ENCODE measurements at places on chromosomes 6 and 20. TPM values are rescaled to one million over a fixed set of nuclear protein-coding genes. Genes with fewer than 3 reads are reported as not detected.

- H3K36me3 ChIP-seq: no peaks in the 10 kb centered on the region
- no peaks in the 10 kb centered on the region for H3K4me1 ChIP-seq
- no peak for DNase-seq
- H3K27ac ChIP-seq: no peak overlapping the region
- H3K4me3 ChIP-seq: no peak overlapping the region
Observed at GRCh38 chr6:3698021-3698420, 53.5 kb downstream of the PXDC1 start.

Gene PTK7
- 167 TPM for total RNA-seq

- no peak overlapping the region for H3K4me3 ChIP-seq
- H3K4me1 ChIP-seq: no peaks in the 10 kb centered on the region
- no peak for DNase-seq
Observed at GRCh38 chr20:61634376-61635145, 382.5 kb downstream of the CDH4 start.

GRCh38 chr6:167122827-167123657, at the start of gene CCR6:
TSS of gene CCR6 (plus strand) at chr6:167123096. CDS start at chr6:167136135, 13,039 bp downstream.
- no peaks in the 10 kb centered on the region for H3K36me3 ChIP-seq
- H3K27me3 ChIP-seq: no peaks in the 10 kb centered on the region
- no peak for DNase-seq
- H3K27ac ChIP-seq: no peak within 1 kb of the TSS
- no peak within 1 kb of the TSS for H3K4me3 ChIP-seq

- no peaks in the 10 kb centered on the region for H3K4me1 ChIP-seq
- no peak overlapping the region for H3K27ac ChIP-seq
- no peaks in the 10 kb centered on the region for H3K27me3 ChIP-seq
- no peak overlapping the region for H3K4me3 ChIP-seq
Observed at GRCh38 chr6:130900913-130901312, 73.7 kb downstream of the SMLR1 start.

Gene ADAM33
- 3.9 TPM for total RNA-seq

- no peak overlapping the region for H3K27ac ChIP-seq
- H3K36me3 ChIP-seq: peaks cover 44% of the 10 kb centered on the region
- no peak for DNase-seq
- no peaks in the 10 kb centered on the region for H3K27me3 ChIP-seq
- peaks cover 19% of the 10 kb centered on the region for H3K4me1 ChIP-seq
Observed at GRCh38 chr6:106056746-106057390, 29.3 kb upstream of the PRDM1 start.

DNA sequence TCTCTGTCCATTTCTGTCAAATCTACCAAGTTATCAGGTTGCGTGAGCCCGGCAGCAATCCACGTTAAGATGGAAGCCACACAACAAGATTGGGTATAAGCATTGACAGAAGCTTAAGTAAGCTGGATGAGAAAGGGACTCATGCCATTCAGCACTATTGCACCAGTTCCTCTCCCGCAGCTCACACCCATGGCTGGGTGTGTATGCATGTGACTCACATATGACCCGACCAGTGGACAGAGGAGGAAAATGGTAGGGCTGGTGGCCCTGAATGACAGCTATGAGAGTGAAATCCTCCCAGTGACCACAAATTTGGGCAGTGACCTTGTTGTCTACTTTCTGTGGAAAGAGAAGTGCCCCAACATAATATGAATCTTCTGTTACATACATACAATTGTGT, 113.5 kb downstream of the OTOR start:
- no peak for DNase-seq
- H3K4me1 ChIP-seq: no peaks in the 10 kb centered on the region
- no peaks in the 10 kb centered on the region for H3K27me3 ChIP-seq

DNA sequence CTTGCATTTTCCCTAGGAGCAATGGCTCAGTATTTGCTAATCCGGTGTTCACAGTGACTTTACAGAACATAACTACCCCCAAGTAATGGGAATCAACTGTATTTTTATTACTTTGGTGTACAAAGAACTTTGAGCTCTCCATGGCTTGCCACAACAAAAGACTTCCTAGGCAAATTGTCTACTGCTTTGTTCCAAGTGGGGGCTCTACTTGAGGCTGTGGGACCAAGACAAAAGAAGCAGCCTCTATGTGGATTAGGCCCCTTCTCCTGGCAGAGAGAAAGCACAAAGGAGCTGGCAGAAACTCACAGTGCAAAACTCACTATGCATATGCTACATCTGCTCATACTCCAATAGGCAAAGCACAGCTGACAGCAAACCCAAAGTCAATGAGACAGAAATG, 853 bp downstream of the WFDC8 start:
- peak overlapping the region; percentile 78 for H3K27ac ChIP-seq
- peaks cover 3% of the 10 kb centered on the region for H3K4me1 ChIP-seq
- no peaks in the 10 kb centered on the region for H3K27me3 ChIP-seq
- H3K4me3 ChIP-seq: no peak overlapping the region

Data from endodermal cell (in vitro differentiated cells).